ENCODE measurements at places on chromosomes 11 and 22.

GRCh38 chr22:20576445-20576816 lies 69.0 kb downstream of the MED15 start:
- DNase-seq: no peak

- peak; percentile 84 for DNase-seq
Measured at GRCh38 chr22:29072193-29072978, 449 bp upstream of the KREMEN1 start.

DNA sequence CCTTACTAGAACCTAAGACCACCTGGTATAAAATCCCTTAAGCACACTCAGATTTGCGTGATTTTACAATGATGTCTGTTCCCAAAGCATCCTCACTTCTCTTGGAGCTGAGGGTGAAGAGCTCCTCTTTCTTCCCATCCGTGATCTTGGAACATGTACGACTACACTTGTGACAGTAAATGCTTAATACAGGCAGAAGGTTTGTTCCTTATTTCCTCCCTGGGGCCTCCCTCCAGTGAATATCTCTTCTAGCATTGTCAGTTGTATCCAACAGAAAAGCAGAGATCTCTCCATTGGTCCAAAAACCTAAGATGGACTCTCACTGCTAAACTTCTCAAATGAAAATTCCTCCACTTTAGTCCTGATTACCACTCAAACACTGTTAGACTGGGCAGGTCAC lies 103.6 kb upstream of the VPREB1 start:
- no peak for DNase-seq

DNA sequence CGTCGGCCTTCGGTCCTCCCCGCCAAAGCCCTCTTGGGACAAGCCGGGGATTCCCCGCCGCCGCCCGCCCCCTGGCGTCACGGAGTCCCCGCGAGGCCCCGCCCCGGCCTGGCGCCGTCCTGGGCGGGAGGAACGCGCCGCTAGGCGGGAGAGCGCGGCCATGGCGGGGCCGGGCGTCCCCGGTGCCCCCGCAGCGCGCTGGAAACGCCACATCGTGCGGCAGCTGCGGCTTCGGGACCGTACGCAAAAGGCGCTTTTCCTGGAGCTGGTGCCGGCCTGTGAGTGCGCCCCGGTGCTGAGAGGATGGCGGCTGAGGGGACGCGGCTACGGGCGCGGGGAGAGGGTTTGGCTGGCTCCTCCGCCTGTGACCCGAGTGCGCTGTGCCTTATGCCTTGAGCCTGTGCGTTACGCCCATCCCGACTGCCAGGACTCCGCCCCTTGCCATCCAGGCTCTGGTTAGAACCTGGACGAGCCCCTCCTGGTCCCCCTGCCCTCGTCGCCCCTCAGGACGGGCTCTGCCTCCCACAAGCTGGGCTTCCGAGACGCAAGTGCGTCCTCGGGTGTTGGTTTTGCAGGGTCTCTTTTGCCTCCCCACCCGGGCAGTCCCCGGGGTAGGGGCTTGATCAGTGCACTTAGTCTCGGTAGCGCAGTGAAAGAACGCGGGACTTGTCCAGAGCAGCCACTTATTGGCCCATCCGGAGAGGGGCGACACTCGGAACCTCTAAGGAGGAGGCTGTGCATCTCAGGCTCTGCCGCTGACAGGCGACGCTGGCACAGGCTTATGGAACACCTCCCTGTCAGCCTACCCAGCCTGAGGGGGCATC lies at the start of gene ATG16L2:
Gene ATG16L2, plus strand, starts transcription at position 126 of the 824 bp plus-strand sequence. Its CDS starts 35 bp downstream, at position 161.
- peak; percentile 85 for DNase-seq

- no peak for DNase-seq
Measured at GRCh38 chr11:92739491-92739890, 230.0 kb upstream of the MTNR1B start.

DNA sequence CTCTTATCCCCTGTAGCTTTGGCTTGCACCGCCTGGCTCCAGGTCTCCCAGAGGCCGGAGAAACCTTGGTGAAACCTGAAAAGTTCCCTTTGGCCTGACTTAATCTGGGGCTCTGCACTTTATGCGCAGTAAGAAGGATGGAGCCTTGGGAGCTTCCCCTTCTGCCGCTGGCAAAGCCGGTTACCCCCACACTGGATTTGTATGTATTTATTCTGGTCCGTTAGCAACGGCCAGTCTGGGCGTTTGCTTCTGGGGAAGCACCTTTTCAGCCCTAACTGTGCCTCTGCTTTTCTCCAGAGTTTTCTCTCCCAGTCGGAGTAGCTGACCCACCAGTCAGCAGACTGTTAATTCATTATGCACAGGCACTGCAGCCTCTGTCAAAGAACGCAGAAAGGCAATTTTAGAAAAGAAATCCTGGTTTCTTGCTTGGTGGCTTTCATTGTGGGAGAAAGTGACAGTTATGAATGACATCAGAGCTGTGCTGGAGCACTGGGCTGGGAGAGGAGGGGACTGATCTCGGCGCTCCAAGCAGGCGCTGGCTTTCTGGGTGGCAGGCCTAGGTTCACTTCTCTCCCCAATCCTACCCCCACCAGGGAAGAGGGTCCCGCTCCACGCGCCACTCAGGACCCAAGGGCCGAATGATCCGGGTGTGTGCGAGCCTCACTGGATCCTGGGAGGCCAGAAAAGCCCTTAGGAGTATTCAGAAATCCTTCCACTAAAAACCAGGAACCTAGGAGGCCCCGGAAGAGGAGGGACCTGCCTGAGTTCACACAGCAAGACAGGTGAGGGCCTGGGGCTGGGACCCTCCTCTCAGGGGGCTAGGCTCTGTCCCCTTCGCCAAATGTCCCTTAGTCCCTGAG lies 70.2 kb downstream of the RTL6 start:
- DNase-seq: no peak

DNA sequence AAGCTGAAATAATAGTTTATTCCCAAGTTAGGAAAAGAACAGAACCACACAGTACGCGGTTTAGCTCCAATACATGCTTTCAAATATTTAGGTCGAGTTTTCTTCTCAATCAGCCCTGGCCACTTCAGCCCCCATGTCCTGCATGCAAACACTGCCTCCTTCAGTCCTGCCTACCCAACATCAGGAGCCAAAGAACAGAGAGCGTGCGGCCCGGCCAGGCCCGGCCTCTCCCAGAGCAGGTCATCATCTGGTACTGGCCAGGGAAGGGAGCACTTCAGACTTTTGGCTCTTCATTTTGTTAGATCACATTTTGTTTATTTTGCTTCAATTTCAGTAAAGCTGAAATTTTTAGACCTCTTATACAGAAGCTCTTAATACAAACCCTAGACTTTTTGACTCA lies 6.7 kb downstream of the BRD1 start:
- no peak for DNase-seq

GRCh38 chr11:128985880-128986279 lies 43.2 kb upstream of the TP53AIP1 start:
- DNase-seq: no peak

DNA sequence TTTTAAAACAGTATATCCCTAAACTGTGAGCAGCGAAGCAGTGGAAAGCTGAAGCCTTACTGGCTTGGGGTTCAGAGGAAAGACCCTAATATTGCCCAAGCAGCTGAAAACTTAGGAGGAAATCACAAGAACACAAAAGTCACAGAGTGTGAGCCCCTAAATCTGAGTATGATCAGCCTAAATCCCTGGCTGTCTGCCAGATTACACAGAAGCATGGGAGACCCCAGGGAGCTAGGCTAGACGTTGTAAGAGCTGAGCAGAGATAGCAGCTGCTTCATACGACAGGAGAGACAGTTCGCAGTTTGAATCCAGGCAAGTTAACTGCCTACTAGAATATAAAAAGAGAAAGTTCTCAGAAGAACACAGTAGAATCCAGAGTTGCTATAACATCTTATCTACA lies 81.2 kb downstream of the PACS1 start:
- no peak for DNase-seq

DNA sequence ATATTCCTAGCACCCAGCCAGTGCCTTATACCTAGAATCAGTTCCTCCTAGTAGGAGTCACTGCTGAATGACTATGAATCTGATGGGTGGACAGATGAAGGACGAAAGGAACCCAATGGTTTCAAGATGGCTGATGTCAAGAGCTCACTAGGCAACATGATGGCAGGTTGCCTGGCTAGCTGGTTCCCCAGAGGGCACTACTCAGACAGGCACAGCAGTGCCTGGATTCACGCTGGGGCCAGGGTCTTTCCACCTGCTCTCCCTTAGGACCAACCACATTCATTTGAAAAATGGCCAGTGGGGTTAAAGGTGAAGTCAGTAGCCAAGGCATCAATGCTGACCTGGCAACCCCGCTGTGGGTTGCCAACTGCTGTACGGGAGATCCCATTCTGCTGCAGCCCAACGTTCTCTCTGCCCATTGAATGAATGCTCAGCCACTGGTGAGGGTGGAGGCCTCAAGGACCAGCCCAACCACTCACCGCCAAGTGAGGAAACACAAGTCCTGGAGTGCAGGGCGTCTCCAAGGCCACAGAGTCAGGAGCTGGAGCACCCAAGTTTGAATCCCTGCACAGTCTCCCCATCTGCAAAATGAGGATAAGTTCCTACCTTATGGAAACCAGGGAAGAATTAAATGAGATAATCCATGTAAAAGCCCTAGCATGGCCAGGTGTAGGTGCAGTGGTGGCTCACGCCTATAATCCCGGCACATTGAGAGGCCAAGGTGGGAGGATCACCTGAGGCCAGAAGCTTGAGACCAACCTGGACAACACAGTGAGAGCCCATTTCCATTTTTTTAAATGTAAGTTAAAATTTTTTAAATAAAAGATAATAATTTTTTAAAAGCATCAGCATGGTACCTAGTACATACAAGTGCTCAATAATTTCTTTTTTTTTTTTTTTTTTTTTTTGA lies 12.4 kb downstream of the MYH9 start:
- no peak for DNase-seq

DNA sequence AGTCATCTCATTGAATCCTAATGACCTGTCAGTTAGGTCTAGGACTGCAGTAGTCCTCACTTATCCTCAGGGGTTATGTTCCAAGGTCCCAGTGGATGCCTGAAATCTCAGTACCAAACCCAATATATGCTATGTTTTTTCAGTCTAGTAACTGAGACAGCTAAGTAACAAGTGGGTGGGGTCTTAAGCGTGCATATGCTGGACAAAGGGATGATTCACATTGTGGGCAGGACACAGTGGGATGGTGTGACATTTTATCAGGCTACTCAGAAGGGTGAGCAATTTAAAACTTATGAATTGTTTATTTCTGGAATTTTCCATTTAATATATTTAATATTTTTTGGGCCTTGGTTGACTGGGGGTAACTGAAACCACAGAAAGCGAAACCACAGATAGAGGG lies 29.0 kb downstream of the DDX10 start:
- no peak for DNase-seq

DNA sequence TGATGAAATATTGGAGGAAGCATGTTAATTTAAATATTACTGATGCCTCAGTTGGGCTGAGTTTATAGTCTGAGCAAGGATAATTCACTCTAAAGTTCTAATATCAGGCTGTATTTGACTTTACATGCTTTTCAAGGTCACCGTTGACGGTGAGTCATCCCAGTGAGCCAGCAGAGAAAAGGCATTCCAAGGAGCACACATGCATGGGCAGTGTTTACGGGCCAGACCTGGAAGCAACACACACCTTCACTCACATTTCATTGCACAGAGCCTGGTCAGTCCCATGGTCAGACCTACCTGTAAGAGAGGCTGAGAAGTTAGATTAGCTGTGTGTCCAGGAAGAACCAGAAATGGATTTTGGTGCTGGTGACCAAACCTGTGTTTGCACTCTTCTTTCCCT lies 53.5 kb downstream of the COMMD9 start:
- no peak for DNase-seq

GRCh38 chr11:86919557-86920210 lies 35.5 kb downstream of the FZD4 start:
- no peak for DNase-seq

DNA sequence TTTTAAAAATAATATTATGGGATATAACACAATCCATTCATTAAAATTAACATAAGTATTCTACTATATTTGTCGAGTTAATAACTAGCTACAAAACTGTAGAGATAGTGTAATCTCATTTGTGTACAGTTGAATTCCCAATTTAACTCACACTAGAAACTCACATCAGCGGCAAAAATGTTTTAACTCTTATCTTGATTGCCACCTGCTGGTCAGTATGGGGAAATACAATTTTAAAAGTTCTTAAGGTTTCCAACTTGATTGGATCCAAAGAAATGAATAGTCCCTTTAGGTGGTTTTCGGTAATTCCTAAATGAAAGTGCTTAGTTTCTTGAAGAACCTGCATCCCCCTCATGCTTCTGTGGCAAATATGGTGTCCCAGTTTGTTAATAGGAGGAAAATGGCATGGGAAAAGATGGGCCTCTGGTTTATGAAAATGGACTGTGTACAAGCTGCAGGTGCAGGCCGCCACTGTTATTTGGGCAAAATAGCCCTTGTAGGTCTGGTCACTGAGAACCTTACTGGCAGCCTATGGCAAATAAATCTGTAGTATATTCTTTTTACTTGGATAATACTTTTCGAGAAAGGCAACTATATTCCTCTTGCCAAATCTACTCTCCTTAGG lies 33.7 kb upstream of the SLC17A6 start:
- no peak for DNase-seq

DNA sequence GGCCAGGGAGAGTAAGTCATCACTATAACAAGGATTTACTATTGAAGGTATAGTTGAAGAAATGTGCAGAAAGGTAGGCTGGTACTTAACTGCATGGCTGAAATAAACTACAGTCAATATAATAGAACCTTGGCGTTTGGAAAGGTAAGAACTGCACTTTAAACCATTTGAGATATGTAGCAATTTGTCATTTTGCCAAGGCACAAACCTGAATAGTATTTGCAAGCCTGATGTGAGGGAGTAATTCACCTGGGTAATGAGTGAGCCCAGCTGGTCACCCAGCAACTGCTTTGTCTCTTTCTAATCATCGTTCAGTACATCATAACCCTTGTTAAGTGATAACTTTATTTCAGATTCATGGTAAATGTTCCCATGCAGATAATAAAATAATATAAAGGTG lies 62.3 kb upstream of the SCUBE2 start:
- DNase-seq: no peak

- DNase-seq: peak; percentile 95
Measured at GRCh38 chr11:35165423-35166368, 26.7 kb downstream of the CD44 start.

DNA sequence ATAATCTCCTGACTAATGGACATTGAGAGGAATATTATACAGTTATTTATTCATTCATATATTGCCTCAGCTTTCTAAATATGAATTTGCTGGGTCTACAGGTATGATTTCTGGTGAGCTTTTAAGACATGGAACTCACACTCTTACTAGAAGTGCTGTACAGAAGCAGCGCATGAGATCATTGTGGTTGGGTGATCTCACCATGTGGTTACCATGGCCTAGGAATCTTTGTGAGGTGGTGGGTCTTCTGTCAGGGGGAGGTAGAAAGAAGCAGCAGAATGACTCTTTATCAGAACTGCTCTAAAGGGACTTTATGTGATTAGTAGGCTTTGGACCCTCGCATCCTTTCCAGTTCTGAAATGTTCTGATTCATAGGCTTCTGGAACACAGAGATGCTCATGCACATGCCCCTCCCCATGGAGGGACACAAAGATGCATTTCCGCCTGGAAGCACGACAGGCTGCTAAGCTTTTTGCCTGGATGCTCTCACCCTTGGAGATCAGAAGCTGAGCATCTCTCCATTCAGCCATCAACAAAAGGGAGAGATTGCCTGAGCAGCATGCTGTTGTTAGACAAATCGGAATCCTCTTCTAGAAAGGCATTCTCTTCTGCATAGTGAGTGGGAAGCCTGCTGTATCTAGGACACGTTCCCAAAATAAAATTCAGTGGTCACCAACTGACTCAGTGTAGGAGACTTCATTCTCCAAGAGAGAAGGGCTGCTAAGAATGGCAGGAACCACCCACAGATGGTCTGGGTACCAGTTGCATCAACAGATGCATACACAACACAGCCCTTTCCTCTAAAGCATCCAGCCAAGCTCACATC lies 51.3 kb downstream of the KIRREL3 start:
- no peak for DNase-seq
